Activated CD8-positive, alpha-beta memory T cell treated with anti-CD3 and anti-CD28 coated beads, Interleukin-2, amount 10 ng/mL, durations not matched to agents 7 days and 5 days (primary cell): ENCODE measurements at places on chromosomes 4 and X. TPM values are rescaled to one million over a fixed set of nuclear protein-coding genes. Genes with fewer than 3 reads are reported as not detected.

CPLX1 gene
- 0.14 TPM for total RNA-seq

MAGEC1 gene
- not detected for total RNA-seq

SLITRK2 gene
- not detected for total RNA-seq

DNA sequence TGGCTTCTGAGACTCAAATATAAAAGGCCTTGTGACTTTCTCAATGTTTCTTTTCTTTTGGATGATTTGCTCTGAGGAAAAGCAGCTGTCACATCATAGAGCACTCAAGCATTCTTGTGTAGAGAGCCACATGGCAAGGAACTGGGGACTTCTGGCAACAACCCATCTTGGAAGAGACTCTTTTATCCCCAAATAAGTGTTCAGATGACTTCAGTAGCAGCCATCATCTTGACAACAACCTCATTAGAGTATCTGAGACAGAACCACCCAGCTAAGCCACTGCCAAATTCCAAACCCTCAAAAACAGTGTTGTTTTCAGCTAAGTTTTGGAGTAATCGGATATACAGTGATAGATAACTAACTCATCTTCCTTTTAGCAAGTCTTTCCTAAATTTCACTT is 1431.7 kb upstream of the IGFBP7 start:
- no peak for DNase-seq

DNA sequence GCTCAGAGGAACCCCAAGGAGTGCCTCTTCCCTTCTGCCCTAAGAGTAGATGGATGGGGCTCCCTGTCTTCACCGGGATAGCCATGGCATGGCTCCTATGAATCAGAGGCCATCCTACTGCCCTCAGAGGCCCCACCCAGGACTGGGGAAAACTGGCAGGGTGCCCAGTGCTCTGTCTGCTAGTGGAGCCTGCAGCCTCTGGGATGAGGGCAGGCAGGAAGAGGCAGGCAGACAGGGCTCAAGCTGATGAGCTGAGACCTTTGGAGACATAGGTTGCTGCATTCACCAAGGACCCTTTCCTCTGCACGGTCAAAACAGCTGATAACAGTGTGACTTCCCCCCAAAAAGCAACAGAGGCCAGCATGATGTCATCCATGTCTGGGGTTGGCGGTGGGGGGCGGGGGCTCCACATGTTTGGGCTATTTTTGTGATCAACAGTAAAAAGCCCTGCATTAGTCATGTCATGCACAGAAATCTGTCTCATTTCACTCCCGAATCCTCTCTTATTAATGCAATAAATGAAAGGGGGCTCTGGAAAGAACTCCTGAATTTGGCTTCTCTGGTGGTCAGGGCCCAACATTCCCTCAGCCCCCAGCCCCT is 207.6 kb upstream of the MAMLD1 start:
- no peak for DNase-seq

DNA sequence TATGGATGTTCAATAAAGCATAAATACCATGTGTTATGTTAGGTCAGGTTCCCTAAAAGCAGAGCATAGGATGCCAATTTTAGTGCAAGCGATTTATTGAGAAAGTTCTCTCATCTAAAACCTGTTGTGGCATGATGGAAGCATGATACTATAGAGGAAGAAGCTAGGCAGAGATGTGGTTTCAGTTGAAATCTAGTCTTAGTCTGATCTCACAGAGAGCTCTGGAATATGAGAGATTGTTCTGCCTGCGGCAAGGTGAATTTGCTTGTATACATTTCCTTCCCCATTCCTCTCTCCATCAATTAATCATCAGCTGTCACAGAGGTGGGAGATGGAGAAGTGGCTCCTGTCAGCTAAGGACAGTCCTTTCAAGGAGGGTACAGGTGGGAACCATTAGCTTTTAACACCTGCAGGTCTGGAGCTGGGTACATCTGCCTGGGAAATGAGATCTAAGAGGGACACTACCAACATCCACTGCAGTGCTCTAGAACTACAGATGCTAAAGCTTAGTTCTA is 252.4 kb downstream of the CFAP299 start:
- no peak for DNase-seq

- DNase-seq = no peak
Measured at GRCh38 chr4:169209388-169209883, 61.3 kb downstream of the SH3RF1 start.

- no peak for DNase-seq
Measured at GRCh38 chr4:142721187-142721586, 124.9 kb downstream of the INPP4B start.

DNA sequence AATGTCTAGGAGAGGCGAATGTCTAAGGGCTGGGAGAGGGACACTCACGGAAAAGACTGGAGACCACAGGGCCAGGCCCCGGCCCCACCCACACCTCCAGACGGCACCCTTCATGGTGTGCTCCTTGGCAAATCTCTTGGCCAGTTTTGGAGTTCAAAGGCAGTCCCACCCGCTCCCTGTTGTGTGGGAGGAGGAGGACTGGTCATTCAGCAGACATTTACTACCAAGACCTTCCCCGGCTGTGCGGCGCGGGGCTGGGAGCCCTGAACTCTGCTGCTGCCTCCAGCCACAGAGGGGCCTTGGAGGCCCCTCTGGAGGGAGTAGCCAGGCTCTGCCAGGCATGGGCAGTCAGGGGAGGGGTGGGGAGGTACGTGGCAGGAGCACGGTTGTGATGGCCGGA is 8.7 kb upstream of the TBC1D14 start:
- DNase-seq = no peak

DNA sequence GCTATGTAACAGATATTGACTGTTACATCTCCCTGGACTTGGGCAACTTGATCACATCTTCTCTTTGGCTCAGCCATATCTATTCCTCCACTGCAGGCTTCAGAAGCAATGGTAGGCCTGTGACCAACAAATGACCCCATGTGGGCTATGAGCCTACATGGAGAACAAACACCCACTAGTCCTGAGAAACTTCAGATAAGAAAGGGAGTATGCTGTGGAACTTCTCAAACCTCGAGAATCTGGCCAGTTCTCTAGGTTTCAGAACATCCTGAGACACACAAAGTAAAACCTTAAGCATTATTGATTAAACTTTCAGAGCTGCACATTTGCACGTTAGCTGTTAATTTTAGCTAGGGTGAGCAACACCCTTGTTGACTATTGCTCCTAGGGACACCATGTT is 16.3 kb downstream of the RBMX2 start:
- no peak for DNase-seq
